Activated naive CD4-positive, alpha-beta T cell treated with anti-CD3 and anti-CD28 coated beads, Interleukin-2, amount 10 ng/mL, durations not matched to agents 7 days and 5 days (primary cell): ENCODE measurements at places on chromosomes 4 and X.

- no peak for DNase-seq
Observed at GRCh38 chr4:11402192-11402591, 26.5 kb downstream of the HS3ST1 start.

- DNase-seq, result no peak
Observed at GRCh38 chr4:127832585-127832984, 48.1 kb upstream of the PLK4 start.

DNA sequence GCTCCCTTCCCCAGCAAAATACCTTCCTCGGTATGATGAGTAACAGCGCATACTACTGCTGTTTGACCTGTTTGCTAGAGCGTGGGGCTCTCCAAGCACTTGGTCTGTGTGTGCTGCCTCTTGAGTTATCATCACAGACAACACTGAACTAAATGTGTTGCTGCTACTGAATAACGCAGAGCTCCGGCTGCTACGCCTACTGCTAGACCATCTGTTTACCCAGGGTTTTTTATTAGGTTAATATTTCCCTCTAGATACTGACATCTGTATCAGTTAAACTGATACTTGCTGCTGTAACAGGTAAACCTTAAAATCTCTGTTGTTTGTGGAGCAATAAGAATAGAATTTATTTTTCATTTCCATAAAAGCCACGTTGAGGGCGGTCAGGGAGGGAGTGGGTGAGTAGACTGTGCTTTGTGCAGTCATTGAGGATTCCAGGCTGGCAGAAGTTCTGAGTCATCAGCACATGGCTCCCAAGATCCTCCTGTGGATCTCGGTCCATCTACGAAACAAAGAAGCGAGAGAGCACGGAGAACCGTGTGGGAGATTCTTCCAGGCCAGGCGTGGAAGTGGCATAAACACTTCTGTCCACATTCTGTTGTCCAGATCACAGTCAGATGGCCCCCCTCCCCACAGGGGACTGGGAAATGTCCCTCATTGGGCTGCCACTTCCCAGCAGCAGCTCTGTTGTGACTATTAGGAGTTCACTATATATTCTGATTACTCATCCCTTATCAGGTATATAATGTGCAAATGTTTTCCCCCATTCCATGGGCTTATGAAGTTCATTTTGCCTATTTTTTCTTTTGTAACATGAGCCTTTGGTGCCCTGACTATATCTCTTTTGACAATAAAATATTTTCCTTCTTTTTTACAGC, 14.1 kb downstream of the GRK4 start:
- no peak for DNase-seq

DNA sequence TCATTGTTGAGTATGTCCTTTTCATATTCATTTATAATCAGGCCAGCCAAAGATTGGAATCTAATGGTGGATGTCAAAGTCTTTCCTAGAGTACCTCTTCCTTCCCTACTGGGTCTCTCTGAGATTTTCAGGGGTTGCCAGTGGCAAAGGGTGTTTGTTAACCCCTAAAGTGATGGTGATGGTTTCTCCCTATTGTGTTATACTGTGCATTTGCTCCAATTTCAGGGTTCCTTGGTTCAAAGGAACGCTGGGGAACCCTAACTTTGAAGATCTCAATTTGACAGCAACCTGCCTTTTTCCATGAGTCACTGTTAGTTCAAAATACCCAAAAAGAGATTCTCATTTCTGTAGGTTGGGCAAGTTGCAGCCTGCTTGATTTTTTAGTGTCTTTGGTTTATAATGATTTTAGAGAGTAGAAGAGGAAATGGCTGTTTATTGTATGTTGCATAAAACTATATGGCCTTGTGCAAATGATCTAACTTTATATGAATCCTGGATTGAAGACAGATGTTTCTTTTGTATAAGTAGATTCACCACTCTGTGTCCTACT, 23.0 kb downstream of the GAB1 start:
- no peak for DNase-seq

DNA sequence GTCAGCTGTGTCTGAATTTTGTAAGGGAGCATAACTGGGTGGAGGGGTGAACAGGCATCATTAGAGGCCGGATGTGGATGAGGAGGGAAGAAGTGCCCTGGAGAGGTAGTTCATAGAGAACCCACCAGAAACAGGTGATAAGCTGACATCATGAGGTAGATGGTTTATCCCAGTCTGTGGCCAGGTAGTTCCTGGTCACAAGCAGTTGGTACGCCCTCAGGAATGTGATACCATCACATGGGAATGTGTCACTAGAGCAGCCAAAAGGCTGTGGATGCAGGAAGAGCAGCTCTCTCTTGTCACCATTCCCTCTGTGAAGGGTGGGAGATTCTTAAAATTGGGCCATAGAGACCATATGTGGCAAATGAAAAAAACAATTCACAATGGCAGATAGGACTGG, 21.9 kb downstream of the MSN start:
- no peak for DNase-seq

DNA sequence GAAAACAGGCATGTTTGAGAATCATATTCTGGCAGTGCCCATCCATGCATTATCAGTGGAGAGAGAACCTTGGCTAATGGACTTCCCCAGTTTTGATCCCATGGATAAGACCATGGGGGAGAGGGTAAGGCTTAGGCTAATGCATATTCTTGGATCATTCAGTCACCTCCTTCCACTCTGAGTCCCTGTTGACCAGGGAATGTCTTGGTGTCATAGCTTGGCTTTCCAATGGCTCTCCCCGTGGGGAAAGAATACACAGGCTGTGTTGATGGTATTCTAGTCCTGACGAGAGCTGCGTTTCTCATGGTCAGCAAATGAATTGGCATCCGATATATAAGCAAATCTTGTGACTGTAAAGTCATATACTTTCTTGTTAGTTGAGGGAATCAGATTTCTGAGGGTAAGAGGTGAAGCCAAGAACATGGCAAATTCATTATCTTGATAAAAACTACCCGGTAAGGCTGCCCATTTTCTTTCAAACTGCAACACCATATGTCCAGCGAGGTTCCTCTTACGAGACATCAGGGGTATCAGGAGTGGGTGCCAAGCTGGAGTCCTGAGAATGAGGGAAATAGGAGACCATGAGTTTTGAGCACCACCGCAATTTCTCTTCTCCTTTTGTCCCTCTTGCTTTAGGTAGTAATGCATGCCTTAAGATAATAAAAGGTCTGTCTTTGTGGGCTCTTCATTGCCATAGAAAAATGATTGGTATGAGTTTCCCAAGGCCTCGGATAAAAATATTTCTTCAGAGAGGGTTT, 18.0 kb downstream of the RHOH start:
- DNase-seq, result no peak
